ENCODE measurements at places on chromosomes 2 and 18. TPM values are rescaled to one million over a fixed set of nuclear protein-coding genes. Genes with fewer than 3 reads are reported as not detected.

FKBP1B gene
- total RNA-seq: 7.3 TPM

REG3A gene
- 8.3 TPM for total RNA-seq

PAPOLG gene
- 14.5 TPM for total RNA-seq

CD8A gene
- total RNA-seq: 3.4 TPM

VAPA gene
- total RNA-seq: 195 TPM

LCT gene
- not detected for total RNA-seq

LDAH gene
- 14.5 TPM for total RNA-seq

C2orf66 gene
- not detected for total RNA-seq

EFEMP1 gene
- total RNA-seq: 2,754 TPM

CD226 gene
- total RNA-seq: 0.68 TPM

NEU4 gene
- total RNA-seq: 5.4 TPM

SMYD1 gene
- total RNA-seq: not detected

C2orf78 gene
- total RNA-seq: not detected

TBC1D8 gene
- 47.4 TPM for total RNA-seq

GBX2 gene
- total RNA-seq: not detected

OTX1 gene
- not detected for total RNA-seq

DNER gene
- 3.3 TPM for total RNA-seq

CTAGE1 gene
- not detected for total RNA-seq

SLC19A3 gene
- total RNA-seq: 4.9 TPM

FOXI3 gene
- total RNA-seq: not detected

ZNF521 gene
- total RNA-seq: 17.2 TPM

LRATD1 gene
- 6.6 TPM for total RNA-seq

ANKRD30B gene
- total RNA-seq: not detected

RESP18 gene
- total RNA-seq: not detected

CDH19 gene
- 8.9 TPM for total RNA-seq
